ENCODE measurements at places on chromosomes 2 and 18.

- DNase-seq: no peak
Measured at GRCh38 chr18:54616220-54616848, 25.3 kb downstream of the DYNAP start.

GRCh38 chr2:14297340-14297739 is 335.2 kb upstream of the LRATD1 start:
- no peak for DNase-seq

DNA sequence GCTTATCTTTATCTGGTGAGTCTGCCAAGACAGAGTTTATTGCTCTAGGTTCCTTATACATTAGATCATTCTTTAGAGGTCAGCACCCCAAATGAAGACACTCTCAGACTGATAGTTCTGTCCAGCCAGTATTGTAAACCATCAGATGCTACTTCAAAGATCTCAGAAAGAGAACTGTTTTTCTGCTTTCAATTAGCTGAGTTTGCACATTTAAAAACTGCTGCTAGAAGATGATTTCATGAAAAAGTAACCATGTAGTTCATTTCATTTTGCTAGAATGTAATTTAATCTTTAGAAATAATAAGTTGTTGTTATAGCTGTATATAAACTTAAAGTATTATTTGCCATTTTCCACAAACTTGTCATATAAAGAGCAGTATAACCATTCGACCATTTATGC is 344.5 kb upstream of the ATP5MC3 start:
- no peak for DNase-seq

GRCh38 chr18:58633874-58634273 is 5.0 kb upstream of the ALPK2 start:
- DNase-seq: no peak

- no peak for DNase-seq
Measured at GRCh38 chr2:156909983-156910382, 347.5 kb upstream of the GALNT5 start.

All from cerebellar nuclear complex (tissue), 1 donor.